Transverse colon (tissue), 4 donors: ENCODE measurements at places on chromosomes 6 and 20. TPM values are rescaled to one million over a fixed set of nuclear protein-coding genes. Genes with fewer than 3 reads are reported as not detected.

DNA sequence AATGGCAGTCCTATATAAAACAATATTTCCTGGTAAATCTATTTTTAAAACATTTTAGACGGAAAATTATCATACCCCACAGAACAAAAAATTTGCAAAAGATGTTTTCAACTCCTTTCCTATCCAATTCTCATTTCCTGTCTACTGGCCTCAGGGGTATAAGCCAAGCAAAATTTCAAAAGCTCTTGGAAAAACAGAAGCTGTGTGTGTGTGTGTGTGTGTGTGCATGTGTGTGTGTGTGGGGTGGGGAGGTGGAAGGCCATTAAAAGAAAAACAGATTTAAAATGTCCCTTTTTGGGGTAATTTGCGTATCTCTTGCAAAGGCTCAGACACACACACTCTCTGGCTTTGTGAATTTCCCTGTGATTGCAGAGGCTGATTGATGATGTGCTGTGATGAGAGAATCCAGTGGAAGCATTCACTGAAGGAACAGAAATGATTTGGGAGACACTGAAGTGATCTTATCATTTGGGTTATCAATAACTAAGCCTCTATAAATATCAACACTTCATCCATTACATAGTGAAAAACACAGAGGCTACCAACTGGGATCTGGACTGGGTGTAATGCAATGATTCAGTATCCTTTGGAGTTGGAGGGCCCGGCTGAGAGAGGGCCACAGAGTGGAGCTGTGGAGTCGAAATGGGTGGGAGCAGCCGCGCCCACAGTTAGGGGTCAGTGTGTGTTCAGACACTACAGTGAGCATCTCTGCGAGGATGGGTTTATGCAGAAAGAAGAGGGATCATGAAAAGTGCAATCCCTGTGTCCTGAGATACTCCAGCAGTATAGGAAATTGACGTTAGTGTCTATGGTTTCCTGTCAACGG lies 106.8 kb upstream of the PREP start:
- H3K4me1 ChIP-seq = no peaks in the 10 kb centered on the region
- no peaks in the 10 kb centered on the region for H3K36me3 ChIP-seq
- H3K4me3 ChIP-seq = no peak overlapping the region
- H3K27ac ChIP-seq = no peak overlapping the region
- no peak for DNase-seq

- no peak for DNase-seq
- no peak overlapping the region for H3K27ac ChIP-seq
- no peaks in the 10 kb centered on the region for H3K4me1 ChIP-seq
- H3K36me3 ChIP-seq = no peaks in the 10 kb centered on the region
Observed at GRCh38 chr20:10007747-10008146, 27.0 kb upstream of the ANKEF1 start.

CNPY3 gene
- 10.3 TPM for total RNA-seq

ATXN1 gene
- total RNA-seq = 54.5 TPM
